Naive thymus-derived CD4-positive, alpha-beta T cell (primary cell): ENCODE measurements at places on chromosomes 13 and 19. TPM values are rescaled to one million over a fixed set of nuclear protein-coding genes. Genes with fewer than 3 reads are reported as not detected.

DNA sequence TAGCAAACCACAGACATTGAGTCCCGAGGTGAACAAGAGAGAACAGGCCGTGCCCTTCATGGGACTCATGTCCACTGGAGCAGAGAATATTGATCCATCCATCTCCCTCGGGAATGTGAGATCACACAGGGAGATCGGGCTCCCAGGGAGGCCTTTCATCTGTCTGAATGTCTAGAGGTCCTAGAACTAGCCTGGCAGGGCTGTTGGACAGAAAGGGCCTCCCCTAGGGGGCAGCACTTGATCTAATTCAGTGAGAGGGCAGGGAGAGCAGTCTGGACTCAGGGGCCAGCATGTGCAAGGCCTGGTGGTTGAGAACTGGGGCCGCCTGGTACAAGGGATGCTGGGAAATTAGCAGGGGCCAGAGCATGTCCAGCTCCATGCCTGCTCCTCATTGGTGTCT, 4.3 kb downstream of the RUVBL2 start:
- no peak overlapping the region for H3K4me3 ChIP-seq
- no peaks in the 10 kb centered on the region for H3K27me3 ChIP-seq
- H3K36me3 ChIP-seq, result no peaks in the 10 kb centered on the region
- H3K4me1 ChIP-seq, result peaks cover 13% of the 10 kb centered on the region
- H3K27ac ChIP-seq, result no peak overlapping the region

GRCh38 chr13:25018729-25019115, 77.2 kb upstream of the PABPC3 start:
- no peaks in the 10 kb centered on the region for H3K4me1 ChIP-seq
- H3K27me3 ChIP-seq, result no peaks in the 10 kb centered on the region
- no peak overlapping the region for H3K4me3 ChIP-seq
- no peak for DNase-seq
- H3K36me3 ChIP-seq, result no peaks in the 10 kb centered on the region

DNA sequence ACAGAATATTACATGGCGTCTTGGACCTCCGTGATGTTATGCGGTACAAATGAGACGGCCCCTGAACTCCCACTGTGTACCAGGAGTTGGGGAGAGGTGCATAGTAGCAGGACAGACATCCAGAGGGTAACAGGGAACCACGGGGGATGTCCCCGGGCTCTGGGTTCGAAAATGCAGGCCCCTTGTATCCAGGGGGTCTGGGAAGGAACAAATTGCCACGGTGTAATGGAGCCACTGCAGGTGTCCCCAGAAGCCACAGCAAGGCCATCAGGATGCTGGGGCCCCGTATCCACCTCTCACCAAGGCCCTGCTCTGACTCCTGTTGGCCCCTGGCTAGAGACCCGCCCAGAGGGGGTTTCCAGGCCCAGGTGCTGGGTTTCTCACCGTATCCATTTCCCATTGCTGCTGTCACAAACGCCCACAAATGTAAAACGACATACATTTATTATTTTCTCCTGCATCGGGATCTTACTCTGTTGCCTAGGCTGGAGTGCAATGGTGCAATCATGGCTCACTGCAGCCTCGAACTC, 77.8 kb downstream of the INSR start:
- H3K27ac ChIP-seq, result no peak overlapping the region
- DNase-seq, result no peak
- H3K4me1 ChIP-seq, result no peaks in the 10 kb centered on the region
- no peaks in the 10 kb centered on the region for H3K27me3 ChIP-seq

DNA sequence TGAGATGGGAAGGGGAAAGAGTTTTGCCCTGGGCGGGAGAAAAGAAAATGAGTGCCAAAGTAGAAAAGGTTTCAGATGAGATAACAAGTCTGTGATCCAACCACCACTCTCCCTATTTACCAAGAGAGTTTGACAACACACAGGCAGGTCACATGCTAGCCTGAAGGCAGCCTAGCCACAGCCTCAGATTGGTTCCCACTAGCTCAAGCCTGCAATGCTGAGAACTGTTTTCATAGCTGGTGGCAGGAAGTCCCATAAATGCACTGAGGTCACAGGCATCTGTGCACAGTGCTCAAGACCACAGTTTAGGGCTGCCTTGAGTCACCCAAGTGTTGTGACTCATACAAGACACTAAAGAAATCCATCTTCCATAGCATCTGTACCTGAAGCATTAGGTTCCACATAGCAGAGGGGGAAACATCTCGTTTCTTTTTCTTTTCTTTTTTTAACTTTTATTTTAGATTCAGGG, 18.5 kb upstream of the POP4 start:
- no peaks in the 10 kb centered on the region for H3K36me3 ChIP-seq
- H3K27ac ChIP-seq, result no peak overlapping the region
- H3K4me1 ChIP-seq, result no peaks in the 10 kb centered on the region

DNA sequence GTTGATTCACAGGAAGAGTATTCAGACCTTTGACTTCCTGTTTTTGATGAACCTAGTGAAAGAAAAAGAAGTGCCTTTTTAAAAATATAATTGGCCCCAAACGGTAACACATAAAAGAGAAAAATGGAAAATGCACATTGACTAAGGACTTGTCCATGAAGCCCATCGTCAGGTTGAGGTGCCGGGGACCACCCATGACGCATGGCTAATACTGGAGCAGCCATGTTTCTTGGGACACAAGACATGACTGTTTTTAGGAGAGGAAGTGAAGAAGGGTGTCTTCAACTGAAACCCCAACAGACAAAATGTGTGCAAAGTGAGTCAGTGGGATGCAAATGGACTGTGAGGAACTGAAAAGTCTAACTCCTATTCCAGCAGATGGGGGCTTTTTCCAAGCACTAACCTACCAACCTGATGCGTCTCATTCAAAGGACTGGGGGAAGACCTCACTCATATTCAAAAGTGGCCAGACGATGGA, 459.4 kb downstream of the FOXO1 start:
- peak overlapping the region; percentile 73 for H3K27ac ChIP-seq
- peak overlapping the region; percentile 19 for H3K4me3 ChIP-seq
- peaks cover 70% of the 10 kb centered on the region for H3K4me1 ChIP-seq

- no peak overlapping the region for H3K4me3 ChIP-seq
- peak overlapping the region; percentile 10 for H3K27ac ChIP-seq
- H3K36me3 ChIP-seq, result no peaks in the 10 kb centered on the region
- no peaks in the 10 kb centered on the region for H3K27me3 ChIP-seq
- no peak for DNase-seq
These were observed 7.5 kb downstream of the RAB4B start for GRCh38 chr19:40785526-40785925.

GRCh38 chr13:107374038-107374437, 806.1 kb upstream of the ARGLU1 start:
- no peaks in the 10 kb centered on the region for H3K27me3 ChIP-seq
- H3K4me1 ChIP-seq, result no peaks in the 10 kb centered on the region
- no peak overlapping the region for H3K27ac ChIP-seq
- no peaks in the 10 kb centered on the region for H3K36me3 ChIP-seq
- no peak overlapping the region for H3K4me3 ChIP-seq
- no peak for DNase-seq

GRCh38 chr13:38620876-38621275, 66.0 kb upstream of the FREM2 start:
- H3K4me3 ChIP-seq, result no peak overlapping the region
- no peak overlapping the region for H3K27ac ChIP-seq
- DNase-seq, result no peak
- H3K36me3 ChIP-seq, result no peaks in the 10 kb centered on the region
- H3K4me1 ChIP-seq, result no peaks in the 10 kb centered on the region
- H3K27me3 ChIP-seq, result no peaks in the 10 kb centered on the region

RUVBL2 gene
- 23.5 TPM for total RNA-seq

RAB3A gene
- 12.6 TPM for total RNA-seq

CYP2S1 gene
- 1.0 and 1.5 TPM in 2 replicates for total RNA-seq

PSG3 gene
- total RNA-seq, result 0.16 TPM

KLK7 gene
- total RNA-seq, result not detected

PSG7 gene
- not detected in 2 replicates for total RNA-seq

HAUS5 gene
- total RNA-seq, result 26.8 TPM

ZNF541 gene
- total RNA-seq, result 0.91 TPM
